ENCODE measurements at places on chromosomes 2 and 18.

DNA sequence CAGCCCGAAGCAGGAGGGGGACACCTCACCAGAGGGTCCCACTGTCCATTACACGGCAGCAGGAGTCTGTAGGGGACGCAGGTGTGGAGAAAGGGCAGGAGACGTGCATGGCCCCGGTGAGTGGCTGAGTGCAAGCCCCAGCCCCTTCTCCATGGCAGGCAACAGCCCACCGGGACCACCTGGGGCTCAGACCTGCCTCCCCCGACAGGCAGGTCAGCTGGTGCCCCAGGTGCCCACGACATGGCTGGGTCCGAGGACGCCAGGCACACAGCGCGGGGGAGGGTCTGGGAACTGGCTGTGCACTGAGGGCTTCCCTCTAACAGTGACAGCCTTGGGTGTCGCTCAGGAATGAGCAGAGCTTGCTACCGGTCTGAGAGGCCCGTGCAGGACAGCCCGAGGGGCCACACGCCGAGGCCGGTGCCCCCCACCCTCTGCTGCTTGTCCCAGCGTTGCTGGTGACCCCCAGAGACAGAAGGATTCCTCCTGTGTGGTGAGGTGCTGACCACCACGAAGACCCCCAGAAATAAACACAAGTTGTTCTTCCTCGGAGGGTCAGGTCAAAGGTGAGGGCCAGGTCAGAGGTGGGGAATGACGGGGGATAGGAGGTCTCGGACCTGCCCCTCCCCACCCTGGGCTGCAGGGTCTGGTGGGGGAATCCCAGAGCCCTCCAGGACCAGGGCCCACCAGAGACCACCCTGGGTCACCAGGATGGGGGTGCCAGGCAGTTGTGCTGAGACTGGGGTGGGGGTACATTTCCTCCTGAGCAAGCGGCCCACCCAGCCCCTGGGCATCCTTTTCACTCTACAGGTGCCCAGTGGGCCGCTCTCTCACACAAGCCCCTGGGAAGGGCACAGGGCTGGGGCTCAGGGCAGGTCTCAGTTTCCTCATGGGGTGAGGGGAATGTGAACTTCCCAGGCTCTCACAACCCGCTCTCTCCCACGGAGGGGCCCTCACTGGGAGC is 50.6 kb downstream of the SLC66A2 start:
- DNase-seq = no peak

- no peak for DNase-seq
Observed at GRCh38 chr2:54904836-54905235, 145.4 kb downstream of the RTN4 start.

GRCh38 chr18:22020127-22020866 is 149.1 kb upstream of the GATA6 start:
- no peak for DNase-seq

DNA sequence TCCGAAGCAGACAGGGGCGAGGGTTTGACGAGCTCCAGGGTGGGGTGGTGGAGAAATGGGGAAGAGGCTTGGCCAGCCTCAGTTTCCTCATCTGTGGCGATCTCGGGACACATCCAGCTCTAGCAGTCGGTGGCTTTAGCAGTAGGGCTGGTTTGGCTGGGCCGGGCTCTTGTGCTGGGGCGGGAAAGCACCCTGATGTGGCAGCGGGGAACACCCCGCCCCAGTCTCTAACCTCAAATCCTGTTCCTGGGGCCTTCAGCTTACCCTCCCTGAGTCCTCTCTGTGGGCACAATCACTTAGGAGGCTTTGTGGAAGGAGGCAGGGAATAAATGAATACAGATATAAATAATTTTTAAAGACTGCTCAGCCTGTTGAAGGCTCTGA is 26.5 kb upstream of the MCFD2 start:
- DNase-seq = peak; percentile 22

- DNase-seq = no peak
Observed at GRCh38 chr2:236562434-236562833, 7.2 kb upstream of the ACKR3 start.

DNA sequence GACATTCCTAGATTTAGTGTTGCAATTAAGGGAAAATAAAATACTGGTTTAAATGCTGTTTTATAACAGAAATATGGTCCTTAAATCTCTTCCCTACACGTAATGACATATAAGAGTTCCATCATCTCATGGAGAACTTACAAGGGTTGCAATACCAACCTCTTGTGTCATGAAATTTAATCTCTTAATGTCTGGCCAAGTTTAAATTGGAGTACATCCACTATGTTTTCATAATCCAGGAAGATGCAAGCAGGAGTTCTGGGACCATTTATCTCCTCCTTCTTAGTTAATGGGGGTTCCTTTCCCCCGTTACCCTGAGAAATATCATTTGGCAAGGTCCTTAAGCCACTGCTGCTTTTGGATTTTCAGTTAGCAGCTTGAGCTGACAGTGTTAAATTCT is 126.0 kb upstream of the ACVR2A start:
- DNase-seq = no peak

GRCh38 chr2:86787736-86788135 is 3.0 kb downstream of the CD8A start:
- no peak for DNase-seq

GRCh38 chr18:11860594-11861450 is 9.6 kb downstream of the CHMP1B start:
- no peak for DNase-seq

- no peak for DNase-seq
Observed at GRCh38 chr2:107255744-107256143, 369.8 kb upstream of the ST6GAL2 start.

DNA sequence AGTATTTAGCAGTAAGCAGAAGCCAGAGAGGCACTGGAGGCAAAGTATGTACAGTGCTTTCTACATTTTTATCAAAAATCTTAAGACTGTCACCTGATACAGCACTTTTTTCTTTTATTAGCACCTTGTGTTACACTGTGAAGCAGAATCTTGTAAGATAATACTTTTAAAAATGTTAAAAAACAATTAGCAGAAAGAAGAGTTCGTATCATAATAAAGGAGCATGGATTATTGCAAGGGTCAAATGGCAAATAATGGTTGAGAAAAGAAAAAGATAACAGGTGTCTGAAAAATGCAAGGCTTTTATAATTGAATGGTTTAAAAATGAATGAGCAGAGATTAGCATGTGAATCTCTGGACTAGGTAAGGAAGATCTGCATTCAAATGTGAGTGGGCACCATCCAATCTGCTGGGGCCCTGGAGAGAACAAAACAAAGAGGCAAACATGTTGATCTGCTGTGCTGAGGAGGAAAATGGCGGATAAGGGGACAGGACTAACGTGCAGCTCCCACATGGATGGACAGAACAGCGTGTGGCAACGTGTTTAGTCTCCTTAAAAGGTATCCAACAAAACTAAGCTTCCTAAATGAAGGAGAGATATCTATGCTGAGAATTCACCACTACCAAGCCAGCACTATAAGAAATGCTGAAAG is 9.5 kb downstream of the CEBPZOS start:
- DNase-seq = no peak

- no peak for DNase-seq
Observed at GRCh38 chr2:145652571-145653545, 1132.9 kb upstream of the ZEB2 start.

GRCh38 chr2:10180229-10180628 is 57.7 kb downstream of the RRM2 start:
- DNase-seq = no peak

DNA sequence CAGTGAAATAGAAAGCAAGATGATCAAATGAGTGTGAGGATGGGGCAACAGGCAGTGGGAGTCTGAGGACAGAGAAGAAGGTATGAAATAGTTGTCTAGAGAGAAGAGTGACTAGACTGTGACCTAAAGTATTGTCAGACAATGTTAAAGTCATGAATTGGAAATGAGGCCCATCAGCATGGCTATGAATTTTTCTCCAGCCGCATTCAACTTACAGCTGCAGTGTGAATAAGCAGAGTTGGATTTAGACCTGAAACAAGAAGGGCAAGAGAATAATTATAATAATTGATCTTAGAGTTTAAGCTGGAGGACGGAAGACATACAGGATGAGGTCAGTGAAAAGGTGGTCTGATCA is 4.2 kb upstream of the TSPYL6 start:
- no peak for DNase-seq

- DNase-seq = no peak
Observed at GRCh38 chr18:45837283-45838070, 12.0 kb downstream of the SIGLEC15 start.

- no peak for DNase-seq
Observed at GRCh38 chr2:128682266-128682665, 363.6 kb upstream of the HS6ST1 start.

- DNase-seq = no peak
Observed at GRCh38 chr2:63614983-63615945, 26.5 kb downstream of the MDH1 start.

GRCh38 chr2:176997792-176998169 is 214.8 kb upstream of the HNRNPA3 start:
- no peak for DNase-seq

GRCh38 chr2:49288113-49288705 is 133.9 kb upstream of the FSHR start:
- no peak for DNase-seq

DNA sequence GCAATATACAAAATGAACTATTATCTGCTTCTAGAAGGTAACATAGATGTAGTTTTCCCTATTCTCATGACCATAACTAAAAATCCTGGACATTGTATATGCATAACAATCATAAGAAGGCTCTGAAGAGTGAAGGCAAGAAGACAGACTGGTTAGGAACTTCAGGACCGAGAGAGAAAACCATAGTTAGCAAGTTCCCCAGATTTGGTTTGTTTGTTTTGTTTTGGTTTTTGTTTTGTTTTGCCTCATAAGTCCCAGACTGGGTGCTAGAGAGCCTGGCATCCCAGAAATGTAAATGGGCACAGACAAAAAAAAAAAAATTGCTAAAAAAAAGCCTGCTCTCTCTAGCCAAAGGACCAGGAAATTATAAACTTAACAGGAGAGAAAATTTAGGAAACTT is 192.2 kb upstream of the FBXO11 start:
- no peak for DNase-seq

- DNase-seq = no peak
Observed at GRCh38 chr2:57429831-57430230, 616.8 kb upstream of the VRK2 start.

DNA sequence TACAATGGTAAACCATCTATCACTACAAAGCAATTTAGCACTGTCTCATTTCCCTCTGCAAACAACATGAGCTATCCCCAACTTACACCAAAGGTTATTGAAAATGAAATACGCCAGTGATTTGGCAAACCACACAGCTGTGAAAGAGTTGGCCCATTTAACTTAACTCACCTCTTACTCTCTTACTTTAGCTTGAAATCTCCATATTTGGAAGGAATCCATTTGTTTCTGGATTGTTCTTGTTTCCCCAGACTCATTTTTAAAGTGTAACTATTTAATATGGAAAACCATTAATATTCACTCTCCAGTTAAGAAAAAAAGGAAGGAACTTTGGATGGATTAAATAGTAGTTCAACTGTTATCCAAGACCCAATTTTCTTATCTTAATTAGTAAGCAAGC is 93.7 kb upstream of the TRIB2 start:
- no peak for DNase-seq

DNA sequence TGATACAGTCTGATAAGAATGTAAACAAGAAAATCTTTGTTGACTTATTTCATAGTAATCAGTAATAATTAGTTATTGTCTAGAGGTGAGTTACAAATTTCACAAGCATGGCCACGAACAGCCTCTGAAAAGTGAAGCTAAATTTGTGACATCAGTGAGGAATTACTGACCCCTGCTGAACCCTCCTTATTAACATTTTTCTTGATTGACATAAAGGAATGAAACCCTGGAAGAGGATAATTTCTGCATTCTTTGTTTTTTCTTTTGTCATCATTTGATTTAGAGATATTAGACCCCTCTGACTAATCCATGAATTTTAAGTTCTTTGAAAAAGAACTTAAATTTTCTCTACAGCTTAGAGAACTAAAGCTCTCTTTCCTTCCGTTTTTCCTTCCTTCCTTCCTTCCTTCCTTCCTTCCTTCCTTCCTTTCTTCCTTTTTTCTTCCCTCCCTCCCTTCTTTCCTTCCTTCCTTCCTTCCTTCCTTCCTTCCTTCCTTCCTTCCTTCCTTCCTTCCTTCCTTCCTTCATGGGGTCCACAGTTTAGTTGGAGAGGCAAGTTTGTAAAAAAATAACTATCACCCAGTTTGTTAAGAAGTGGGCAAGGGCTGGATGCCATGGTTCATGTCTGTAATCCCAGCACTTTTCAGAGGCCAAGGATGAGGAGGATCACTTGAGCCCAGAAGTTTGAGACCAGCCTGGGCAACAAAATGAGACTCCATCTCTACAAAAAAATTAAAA is 387.0 kb downstream of the MTX2 start:
- no peak for DNase-seq

GRCh38 chr2:85436836-85437487 is 18.4 kb downstream of the SH2D6 start:
- DNase-seq = no peak

DNA sequence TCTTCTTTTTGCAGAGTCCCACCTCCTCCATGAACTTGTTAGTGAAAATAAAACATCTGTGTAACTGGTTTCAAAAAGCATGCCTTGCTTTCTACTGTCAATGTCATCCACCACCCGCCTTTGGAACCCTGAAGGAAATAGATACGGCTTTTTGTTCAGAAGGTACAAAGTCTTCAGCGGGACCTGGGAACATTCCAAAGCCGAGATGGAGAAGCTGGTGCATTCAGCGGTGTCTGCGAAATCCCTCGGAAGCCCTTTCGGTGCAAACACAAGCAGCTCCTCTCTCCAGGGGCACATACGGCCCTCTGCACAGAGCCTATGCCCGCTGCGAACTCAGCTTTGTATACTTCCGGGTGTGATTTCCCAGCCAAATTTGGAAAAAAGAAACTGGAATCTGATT is 555.8 kb upstream of the SALL3 start:
- DNase-seq = no peak

GRCh38 chr2:121075006-121075551 is 209.9 kb downstream of the TFCP2L1 start:
- no peak for DNase-seq

DNA sequence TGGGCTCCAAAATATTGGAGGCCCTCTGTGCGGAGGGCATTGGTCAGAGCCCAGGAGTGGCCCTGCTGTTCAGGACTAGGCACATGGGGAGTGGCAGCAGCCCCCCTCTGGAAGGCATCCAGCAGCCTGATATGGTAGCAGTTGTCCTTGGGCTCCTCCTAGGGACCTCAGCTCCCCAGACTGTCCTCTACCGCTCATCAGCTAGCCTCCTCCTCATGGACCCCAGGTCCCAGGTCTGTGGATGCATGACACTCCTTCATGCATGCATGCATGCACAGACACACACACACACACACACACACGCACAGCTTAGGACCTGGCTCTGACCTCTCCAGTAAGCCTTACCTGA is 15.4 kb upstream of the ATP6V1B1 start:
- DNase-seq = no peak

- DNase-seq = no peak
Observed at GRCh38 chr18:78790511-78790910, 189.1 kb upstream of the SALL3 start.

- no peak for DNase-seq
Observed at GRCh38 chr2:88125924-88126771, 1.7 kb downstream of the FABP1 start.

All from stimulated activated CD8-positive, alpha-beta memory T cell treated with anti-CD3 and anti-CD28 coated beads, Interleukin-4, amount 100 ng/mL, for 1 hour (primary cell).